ENCODE measurements at places on chromosomes 11 and 22.

GRCh38 chr11:115739878-115740277, 235.7 kb upstream of the CADM1 start:
- ATAC-seq, result no peak

GRCh38 chr11:112724496-112724790, 236.8 kb upstream of the NCAM1 start:
- no peak for ATAC-seq

DNA sequence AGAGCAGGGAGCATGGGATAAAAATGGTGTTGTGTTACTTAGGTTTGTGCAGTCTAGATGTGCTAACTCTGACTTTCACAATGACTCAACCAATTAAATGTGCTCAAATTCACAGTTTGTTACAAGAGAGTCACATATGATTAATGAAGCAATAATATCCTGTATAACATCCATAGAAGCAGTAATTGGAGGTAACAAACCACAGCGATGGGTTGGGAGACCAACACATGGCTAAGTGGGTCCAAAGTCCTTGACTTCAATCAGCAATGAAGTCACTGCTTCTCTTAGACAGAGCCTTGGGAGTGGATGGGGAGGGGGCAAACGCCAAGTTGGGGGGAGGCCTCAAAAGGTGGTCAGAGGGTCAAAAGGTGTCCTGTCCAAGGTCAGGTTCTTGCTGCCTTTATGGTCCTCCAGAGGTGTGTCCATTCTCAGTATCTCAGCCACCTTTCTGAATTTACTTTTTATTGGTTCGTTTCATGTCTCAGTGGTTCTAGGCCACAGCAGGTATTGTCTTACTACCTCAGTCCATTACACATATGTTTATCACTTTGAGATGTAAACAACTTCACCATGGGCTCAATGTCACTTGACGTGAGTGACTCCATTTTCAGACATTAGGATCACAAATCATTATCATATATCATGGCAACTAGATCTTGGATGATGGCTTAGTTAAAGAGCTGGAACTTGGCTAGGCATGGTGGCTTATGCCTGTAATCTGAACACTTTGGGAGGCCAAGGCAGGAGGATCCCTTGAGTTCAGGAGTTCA, 32.4 kb downstream of the SLN start:
- no peak for ATAC-seq

GRCh38 chr11:85805387-85805786, 5.6 kb downstream of the SYTL2 start:
- ATAC-seq, result peak; percentile 59

DNA sequence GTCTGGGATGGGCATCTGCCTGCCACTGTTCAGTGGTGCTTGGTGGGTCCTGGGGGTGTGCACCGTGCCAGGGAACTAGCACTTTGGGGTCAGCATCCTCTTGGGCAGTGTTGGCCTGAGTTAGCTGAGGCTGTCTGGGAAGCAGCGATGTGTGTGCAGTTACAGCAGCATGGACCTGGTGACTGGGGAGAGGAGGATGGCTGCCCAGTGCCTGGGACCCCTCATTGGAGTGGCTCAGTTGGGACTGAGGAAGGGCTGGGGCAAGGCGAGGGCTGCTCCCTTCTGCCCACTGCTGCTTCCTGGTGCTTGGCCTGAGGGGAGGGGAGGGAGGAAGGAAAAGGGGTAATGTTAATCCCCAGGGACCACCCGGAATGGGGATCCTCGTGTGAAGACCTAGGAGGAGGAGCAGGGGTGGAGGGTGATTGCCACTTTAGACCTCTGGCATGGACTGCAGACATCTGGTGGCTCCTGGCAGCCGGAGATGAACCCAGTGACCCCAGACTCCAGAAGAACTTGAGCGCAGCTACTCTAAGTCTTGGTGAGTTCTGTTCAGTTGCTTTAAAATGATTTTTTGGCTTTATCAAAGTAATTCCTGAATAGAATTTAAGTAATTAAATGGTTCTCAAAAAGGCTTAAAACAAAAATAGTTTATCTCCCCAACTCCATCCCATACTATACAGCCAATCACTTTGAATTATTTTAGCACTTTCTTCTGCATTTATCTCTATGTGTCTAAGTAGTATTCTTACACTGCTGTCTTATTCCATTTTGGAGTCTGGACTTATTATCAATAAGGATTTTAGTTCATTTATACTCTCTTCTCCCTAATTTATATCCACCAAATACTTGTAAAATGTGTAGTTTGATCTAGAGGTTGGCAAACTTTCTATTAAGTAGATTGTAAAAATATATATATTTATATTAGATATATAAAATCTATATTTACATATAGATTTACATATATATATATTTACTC, 15.4 kb upstream of the TMEM191C start:
- ATAC-seq, result no peak

GRCh38 chr11:77561257-77561656, 28.5 kb upstream of the AQP11 start:
- ATAC-seq, result no peak

GRCh38 chr11:68377389-68377795, 65.0 kb downstream of the LRP5 start:
- no peak for ATAC-seq

GRCh38 chr22:42627981-42628380, 12.4 kb downstream of the ATP5MGL start:
- ATAC-seq, result no peak

Data from SK-N-SH treated with all-trans-retinoic acid at 6 μM for 48 hours (cell line).